Liver (tissue), 10 donors: ENCODE measurements at places on chromosomes 3 and 15.

GRCh38 chr3:42730706-42731420 is 28.3 kb upstream of the HHATL start:
- no peak for DNase-seq

DNA sequence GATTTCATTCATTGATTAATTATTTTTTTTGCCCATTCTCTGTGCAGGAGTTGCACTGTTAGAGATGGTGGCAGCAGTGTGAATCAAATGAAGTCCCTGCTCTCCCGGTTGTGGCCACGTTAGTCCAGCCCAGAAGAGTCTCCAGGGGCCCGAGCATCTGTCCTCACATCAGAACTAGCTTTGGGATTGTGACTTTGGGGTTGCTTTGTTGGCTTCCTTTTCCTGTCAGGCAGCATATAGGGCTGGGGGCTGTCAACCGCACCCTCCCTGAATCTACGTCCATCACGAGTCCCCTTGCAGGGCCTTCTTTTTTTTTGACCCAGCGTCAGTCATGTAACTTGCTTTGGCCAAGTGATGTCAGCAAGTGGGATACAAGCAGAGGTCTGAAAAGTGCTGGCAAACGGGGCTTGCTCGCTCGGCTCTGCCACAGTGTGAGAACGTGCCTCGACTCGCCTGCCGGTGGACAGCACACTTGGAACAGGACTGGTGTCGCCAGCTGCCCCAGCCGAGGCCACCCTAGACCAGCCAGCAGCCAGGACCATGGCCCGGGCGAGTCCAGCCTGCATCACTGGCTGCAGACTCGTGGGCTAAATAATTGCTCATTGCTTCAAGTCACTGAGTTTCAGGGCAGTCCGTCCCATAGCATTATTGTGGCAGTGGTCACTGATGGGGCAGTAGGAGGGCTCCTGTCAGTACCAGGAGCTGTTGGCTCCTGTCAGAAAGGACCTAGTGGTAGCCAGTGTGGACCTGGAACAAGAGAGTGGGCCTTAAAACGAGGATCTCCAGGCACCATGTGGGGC is 151.6 kb upstream of the MEF2A start:
- DNase-seq, result no peak

GRCh38 chr3:50358355-50358910 is 888 bp downstream of the TMEM115 start:
- DNase-seq, result no peak

DNA sequence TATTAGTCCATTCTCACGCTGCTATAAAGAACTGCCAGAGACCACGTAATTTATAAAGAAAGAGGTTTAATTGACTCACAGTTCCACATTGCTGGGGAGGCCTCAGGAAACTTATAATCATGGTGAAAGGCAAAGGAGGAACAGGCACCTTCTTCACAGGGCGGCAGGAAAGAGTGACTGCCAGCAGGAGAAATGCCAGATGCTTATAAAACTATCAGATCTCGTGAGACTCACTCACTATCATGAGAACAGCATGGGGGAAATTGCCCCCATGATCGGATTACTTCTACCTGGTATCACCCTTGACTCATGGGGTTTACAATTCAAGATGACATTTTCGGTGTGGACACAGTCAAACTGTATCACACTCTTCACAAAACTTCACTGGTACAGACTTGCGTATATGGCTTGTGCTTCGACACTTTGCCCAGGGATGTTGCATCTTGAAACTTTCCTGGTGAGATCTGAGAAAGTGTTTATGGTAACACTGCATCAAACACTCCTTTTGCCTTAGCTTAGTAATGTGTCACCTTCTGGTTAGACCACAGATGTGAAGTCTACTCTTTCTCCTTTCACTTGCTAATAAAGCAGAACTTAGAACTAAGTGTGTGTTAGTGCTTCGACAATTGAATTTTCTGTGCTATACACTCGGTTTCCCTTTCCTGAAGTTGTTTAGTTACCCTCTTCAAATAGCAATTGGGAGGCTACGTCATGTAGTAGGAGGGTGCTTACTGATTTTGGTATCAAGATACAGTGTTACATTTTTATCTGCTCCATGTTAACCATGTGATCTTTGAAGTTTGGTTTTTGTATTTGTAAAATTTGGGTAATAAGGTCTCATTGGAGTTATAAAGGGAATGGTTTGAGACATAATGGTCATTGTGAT is 185.7 kb downstream of the LPP start:
- no peak for DNase-seq

GRCh38 chr15:86231864-86232721 is 152.4 kb downstream of the AGBL1 start:
- no peak for DNase-seq

DNA sequence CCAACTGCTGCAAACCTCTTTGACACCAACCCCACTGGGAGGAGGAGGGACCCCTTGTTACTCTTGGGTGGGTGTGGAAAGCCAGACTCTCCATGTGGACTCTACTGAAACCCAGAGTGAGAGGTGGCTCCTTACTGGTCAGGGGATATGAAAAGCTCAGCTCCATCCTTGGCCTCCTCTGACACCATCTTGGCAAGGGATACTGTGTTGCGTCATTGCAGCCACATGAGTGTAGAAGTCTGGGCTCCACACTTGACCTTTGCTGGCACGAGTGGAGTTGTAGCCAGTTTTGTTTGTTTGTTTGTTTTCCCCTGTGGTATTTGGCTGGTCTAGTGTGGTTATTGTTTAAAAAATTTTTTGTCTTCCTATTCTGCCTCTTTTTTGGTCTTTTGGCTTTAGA is 289.1 kb downstream of the GAP43 start:
- DNase-seq, result no peak

- DNase-seq, result no peak
Measured at GRCh38 chr3:46954178-46954577, 22.4 kb downstream of the CCDC12 start.

DNA sequence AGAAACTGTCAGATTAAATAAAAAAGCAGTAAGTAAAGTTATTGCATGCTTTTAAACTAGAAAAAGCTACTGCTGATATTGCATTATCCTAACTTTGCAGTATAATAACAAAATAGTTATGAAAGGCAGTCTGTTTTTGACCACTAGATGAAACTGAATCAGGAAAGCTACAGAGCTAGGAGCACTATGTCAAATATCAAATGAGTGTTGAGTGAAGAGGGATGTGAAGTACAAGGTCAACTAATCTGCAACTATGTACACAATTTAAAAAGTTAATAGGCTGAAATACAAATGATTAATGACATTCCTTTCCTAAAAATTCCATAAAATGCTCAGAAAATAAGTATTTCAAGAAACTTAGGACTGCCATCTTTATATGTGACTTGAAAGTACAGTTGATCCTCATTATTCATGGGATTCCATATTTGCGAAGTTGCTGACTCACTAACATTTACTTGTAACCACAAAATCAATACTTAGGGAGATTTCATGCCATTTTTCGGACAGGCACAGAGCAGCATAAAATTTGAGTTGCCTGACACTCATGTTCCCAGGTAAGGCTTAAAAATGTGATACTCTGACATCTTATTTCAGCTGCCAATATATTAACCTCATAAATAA is 34.5 kb downstream of the SLC4A7 start:
- DNase-seq, result no peak

- no peak for DNase-seq
Measured at GRCh38 chr15:86488046-86488445, 408.4 kb downstream of the AGBL1 start.

- no peak for DNase-seq
Measured at GRCh38 chr3:65174713-65175112, 486.9 kb upstream of the ADAMTS9 start.

DNA sequence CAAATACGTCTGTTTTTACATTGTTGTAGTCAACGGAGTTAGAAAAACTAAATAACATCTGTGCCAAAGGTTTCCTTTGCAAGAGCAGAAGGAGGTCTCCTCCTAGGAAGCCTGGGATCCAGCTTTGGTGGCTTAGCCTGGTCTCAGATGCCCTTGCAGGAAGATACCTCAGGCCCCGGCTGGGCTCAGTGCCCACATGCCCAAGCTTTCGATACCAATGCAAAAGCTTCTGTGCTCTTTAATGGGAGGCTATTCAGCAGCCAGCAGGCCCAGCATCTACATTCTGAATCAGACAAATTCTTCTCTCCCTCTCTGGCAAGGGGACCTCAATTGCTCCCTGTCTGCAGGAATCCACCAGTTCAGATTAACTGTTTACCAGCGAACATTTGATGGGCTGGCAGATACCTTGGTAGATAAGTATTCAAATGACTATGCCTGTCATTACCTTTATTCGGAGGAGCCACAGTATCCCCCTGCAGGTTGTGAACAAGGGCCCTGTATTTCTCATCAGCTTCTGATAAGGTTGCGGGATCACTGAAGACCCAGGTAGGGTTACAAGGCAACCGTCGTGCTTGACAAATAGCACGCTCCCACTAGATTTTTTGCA is 180.1 kb upstream of the KBTBD8 start:
- no peak for DNase-seq

DNA sequence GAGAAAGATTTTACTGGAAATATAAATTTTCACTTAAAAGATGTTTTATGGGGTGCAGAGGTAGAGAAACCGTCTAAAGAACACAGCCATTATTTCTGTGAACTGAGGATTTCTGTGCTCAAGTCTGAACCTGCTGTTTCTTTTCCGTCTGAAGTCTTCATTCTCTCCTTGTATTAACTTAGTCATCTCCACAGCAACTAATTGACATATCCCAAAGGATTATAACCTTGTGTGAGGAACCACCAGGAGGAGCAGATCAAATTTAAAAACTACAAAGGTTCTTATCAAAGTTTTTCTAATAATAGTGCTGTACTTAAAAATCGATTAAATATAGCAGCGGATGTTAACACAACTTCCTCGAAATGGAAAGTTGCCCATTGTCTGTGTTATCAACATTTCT is 31.1 kb upstream of the ICE2 start:
- DNase-seq, result no peak

DNA sequence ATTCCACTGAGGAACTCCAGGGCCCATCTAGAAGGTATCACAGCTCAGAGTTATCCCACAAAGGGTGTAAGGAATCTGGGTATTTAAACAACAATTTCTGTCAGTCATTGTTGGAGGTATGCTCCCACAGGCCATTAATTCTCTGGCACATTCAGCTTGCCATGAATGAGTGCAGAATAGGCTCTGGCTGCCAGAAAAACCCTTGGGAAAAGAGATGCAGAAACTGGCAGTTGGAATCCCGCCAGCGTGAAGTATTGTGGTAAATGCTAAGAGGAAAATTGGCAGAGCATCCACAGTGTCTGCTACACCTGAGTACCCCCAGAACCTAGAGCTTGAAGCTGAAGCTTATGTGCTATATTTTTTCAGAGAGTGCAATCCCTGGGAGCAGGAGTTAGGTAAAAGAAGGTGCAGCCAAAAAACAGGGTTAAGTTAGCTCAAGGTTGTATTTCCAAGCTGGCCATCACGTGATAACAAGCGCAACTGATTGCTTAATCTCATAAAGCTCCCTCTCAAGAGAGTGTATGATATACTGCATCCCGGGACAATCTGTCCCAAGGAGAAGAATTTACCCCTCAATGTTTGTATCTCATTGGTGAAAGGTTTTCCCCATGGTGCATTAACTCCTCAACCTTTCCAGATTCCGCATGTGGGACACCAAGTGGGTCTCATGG is 94.2 kb upstream of the ACP3 start:
- no peak for DNase-seq

- DNase-seq, result no peak
Measured at GRCh38 chr15:85753791-85754452, 40.8 kb downstream of the KLHL25 start.

DNA sequence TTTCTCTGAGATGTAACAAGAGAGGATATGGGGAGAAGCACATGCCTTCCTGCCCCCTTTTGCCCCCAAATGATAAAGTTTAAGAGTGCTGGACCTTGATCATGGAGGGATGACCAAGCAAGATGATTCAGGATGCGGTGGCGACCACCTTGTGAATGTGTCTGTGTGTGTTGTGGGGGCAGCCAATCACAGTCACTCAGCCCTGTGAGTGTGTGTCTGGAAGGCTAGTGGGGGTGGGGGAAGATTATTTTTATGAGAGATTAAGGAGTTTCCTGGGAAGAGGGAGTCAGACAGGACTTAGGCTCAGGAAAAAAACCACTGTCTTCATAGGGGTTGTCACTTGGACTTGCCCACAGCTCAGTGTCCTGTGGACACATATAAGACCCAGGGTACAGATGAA is 57.8 kb upstream of the KY start:
- DNase-seq, result no peak

DNA sequence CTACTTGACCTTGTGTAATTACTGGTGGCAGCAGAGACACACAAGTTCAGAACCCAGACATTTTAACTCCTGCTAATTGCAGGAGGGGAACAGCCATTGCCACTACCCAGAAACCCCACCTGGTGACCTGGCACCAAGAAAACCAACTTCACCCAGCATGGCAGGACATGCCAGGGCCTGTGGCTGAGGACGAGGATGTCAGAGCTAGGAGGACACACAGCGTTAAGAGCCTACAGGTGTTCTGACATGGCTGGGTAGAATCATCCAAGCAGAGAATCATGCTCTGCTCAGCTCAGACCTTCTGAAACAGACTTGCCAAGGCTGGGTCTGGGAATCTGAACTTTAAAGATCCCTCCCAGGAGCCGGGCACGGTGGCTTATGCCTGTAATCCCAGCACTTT is 11.7 kb upstream of the SPATA12 start:
- DNase-seq, result no peak

DNA sequence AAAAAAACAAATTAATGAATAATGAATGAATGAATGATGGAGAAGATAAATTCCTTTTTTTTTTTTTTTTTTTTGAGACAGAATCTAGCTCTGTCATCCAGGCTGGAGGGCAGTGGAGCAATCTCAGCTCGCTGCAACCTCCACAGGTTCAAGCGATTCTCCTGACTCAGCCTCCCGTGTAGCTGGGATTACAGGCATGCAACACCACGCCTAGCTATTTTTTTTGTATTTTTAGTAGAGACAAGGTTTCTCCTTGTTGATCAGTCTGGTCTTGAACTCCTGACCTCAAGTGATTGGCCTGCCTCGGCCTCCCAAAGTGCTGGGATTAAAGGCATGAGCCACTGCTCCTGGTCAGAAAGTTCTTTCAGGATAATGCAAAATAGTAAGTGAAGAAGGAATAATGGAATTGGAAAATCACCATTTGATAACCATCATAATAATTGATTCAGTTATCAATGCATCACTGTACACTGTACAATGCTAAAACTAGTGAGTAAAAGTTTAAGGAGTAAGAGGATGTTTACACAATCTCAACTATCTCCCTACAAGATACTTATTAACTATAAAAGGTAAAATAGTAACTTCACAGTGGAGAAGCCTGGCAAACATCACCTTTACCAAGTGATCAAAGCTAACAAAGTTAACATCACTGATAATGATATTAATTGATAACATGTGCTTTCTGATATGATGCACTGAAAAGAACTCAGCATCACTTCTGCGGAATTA is 12.3 kb upstream of the INO80 start:
- DNase-seq, result no peak

DNA sequence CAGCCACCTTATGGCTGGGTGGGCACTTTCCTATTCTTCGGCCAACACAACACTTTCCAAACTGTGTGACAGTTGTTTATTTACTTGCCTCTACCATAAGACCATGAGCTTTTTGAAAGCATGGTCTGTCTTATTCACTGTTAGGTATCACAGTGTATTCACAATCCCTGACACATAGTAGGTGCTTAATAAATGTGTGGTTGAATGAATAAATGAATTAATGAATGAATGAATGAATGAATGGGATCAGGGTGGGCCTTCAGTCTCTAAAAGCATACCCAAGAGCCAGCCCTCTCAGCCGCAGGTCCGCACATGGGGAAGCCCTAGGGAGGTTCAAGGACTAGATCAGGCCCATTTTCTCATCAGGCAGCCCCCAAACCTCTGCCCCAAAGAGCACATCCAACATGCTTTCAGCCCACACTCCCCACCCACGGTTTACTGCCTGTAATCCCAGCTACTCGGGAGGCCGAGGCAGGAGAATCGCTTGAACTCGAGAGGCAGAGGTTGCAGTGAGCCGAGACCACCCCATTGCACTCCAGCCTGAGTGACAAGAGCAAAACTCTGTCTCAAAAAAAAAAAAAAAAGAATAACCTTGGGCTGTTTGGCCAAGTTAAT is 95.9 kb downstream of the LIPC start:
- no peak for DNase-seq
